Left forelimb (tissue), 1 donor: ENCODE measurements at places on chromosomes 5 and 9.

- peak; percentile 37 for DNase-seq
Observed at GRCh38 chr9:70581214-70581954, 166.9 kb upstream of the KLF9 start.

- no peak for DNase-seq
Observed at GRCh38 chr5:108650997-108651396, 96.7 kb upstream of the FER start.

DNA sequence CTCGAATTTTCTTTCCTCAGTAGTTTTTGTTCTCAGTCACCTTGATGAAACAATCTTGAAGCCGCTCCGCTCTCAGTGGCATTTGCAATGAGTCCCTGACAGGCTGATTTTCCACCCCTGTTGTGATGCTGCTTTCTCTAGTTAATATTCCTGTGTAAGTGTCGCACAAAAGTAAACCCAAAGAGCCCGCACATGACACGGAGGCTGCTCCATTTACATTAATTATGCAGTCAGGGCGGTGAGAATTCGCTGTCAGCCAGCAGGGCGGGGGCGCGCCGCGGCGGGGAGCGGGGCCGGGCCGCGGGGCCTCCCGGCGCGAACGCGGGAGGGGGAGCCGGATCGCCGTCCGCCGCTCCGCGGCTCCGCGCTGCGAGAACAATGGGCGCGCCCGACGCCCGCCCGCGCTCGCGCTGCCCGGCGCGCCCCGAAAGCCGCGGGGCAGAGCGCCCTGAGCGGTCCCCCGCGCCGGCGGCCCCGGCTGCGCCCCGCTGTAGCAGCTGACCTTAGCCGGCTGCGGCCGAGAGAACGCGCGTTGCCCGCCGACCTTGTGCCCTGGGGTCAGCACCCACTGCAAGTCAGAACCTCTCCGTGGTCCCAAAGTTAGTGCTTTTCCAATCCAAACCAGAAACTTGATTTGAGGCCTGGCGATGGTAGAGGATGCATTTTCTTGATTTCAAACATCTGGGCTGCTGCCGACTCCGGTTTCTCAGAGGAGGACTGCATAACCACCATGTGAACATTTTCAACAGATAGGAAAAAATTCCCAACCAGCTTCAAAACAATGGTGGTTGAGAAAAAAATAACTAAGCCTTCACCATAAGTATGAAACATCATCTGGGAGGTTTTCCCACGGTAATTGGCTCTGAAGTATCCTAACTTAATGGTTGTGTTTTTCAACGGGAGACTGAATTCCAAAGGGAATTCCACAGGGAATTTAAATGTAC lies 142.6 kb downstream of the PBX3 start:
- peak; percentile 64 for DNase-seq

DNA sequence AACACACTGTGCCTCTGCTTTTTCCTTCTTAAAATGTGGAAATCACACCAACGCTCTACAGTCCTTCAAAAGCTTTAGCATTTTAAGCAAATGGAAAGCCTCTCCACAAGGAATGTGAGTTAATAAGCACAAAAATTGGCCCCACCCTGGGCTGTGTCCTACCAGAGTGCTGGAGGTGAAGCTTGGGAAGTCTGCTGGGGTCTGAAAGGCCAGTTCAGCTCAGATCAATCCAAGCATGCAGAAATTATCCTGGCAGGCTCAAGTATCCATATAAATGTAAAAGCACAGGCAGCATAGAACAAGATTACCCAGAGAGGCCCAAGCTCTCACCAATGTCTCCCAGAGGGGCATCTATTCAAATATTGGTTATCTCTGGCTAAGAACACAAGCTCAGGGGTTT lies 98.5 kb downstream of the ESM1 start:
- DNase-seq = no peak

- DNase-seq = no peak
Observed at GRCh38 chr9:92276331-92277032, 17.0 kb downstream of the IARS1 start.

DNA sequence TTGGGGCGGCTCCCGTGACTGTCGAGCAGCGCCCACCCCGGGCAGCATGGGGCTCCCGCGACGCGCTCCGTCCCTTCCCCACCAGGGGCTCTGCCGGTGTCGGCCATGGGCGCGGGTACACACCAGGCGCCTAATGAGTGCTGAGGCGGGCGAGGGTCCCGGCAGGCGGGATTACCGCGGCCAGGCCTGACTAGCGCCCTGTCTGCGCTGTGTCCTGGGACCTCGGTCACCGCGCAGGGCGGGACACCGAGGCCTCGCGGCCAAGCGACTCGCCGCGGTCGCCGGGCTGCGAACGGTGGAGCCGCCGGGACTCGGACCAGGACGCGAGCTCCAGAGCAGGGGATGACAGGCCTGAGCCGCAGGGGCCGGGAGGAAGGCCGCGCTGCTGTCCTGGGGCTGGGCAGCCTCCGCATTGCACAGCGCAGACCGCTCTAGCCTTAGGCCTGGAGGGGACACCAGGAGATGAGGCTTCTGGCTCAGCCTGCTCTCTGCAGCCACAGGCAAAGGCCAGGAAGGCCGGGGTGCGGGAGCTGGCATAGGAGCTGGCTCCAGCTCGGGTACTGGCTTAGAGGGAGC lies 14.1 kb downstream of the LCN10 start:
- no peak for DNase-seq

DNA sequence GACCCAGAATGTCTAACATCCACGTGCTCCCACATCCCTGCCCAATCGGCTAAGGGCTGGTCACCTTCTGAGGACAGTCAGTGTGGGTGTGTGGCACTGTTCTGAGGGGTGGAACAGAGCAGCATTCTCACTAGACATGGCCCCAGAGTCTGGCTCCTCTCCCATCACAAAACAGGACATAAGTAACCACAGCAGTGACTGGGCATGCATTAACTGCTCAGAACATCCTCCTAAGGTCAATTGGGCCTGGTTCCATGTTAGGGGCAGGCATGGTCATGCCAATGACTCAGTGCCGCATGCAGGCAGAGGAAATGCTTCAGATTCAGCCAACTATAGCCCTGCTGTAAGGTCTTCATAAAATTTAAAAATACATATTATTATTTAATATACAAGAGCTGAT lies 12.9 kb downstream of the MACROH2A1 start:
- DNase-seq = no peak

DNA sequence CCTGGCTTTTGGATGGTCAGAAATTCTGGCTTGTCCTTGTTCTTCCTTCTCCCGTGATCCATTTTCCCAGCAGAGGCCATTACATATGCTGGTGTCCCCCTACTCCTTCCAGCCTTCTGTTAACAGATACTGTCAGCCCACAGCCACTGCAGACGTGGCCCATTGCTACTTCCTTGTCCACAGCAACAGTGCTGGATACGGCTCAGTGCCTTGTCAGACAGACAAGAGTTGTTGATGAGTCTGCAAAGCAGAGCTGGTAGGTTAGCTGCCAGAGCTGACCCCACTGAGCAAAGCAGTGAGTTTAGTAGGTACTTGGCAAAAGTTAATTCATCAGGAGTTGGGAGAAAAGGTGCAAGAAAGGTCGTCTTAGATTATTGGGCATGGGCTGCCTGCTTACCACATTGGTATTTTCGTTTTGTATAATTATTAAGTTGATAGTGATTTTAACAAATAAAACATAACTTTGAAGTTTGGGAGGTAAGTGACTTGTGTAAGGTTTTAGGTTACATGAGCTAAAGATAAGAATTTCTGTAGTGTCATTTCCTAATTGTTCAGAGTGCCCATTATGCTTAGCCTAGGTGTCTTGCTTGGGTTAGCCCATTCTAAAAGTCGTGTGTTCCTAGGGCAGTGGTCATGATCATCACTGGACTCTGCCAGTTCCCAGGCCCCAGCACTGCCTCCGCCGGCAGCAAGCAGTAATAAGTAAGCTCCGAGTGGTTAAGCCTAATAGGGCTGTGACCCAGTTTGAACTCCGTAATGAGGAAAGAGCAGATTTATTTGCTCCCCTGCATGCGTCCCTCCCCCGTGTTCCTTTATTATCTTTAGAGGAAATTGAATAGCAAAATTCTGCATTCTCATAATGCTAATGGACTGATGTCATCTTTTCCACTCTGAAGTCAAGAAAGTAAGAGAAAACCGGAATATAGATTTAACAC lies 292.0 kb downstream of the FANCC start:
- DNase-seq = no peak

GRCh38 chr9:114053246-114054005 lies 24.7 kb downstream of the AMBP start:
- DNase-seq = peak; percentile 53

- DNase-seq = no peak
Observed at GRCh38 chr9:135062254-135062653, 25.2 kb upstream of the OLFM1 start.
